ENCODE measurements at places on chromosomes 13 and 19.

GRCh38 chr13:93976528-93976927 lies 503.0 kb downstream of the DCT start:
- DNase-seq: no peak

DNA sequence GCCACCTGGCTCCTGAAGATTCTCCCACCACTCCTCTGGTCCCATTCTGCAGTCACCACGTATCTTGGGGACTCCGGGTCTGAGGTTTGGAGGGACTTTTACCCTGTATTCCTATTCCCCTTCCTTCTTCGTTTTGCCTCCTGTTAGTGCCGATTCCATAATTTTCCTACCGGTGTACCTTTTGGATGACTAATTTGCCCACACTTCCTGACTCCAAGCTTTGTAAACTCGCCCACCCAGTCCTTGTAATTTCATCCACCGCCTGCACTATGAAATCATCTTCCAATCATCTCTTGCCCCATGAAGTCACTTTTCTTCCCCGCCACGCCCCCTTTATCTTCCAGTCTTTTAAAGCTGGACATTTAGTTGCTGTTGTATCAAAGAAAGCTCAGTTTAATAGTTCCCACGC lies 572 bp downstream of the UCHL3 start:
- DNase-seq: no peak

GRCh38 chr13:76086729-76087128 lies 450.6 kb downstream of the LMO7 start:
- DNase-seq: no peak

- no peak for DNase-seq
Observed at GRCh38 chr13:48400850-48401291, 12.0 kb downstream of the LPAR6 start.
